ENCODE measurements at places on chromosomes 16 and 17.

GRCh38 chr17:67511012-67511411, 133.9 kb downstream of the PITPNC1 start:
- peak; percentile 47 for DNase-seq

- DNase-seq = no peak
Measured at GRCh38 chr17:40035162-40035559, 19.0 kb downstream of the MED24 start.

DNA sequence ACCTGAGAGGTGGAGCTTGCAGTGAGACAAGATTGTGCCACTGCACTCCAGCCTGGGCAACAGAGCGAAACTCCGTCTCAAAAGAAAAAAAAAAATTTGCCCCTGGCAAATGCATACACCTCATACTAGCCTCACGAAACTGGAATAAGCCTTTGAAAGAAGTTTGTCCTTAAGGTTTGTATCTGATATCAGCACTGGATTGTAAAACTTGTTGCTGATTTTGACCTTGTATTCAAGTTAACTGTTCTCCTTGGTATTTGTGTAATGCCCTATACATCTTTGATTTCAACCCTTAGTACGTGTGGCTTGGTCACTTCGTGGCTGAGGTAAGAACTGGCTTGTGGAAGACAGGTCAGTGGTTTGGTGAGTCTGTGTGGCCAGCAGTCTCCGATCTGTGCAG, 6.2 kb upstream of the FLCN start:
- no peak for DNase-seq

- DNase-seq = no peak
Measured at GRCh38 chr16:85522842-85523601, 90.1 kb upstream of the GSE1 start.

GRCh38 chr17:57266902-57267311, 10.6 kb downstream of the MSI2 start:
- DNase-seq = no peak

GRCh38 chr16:31135535-31136286, at the start of gene PRSS8:
Gene PRSS8 (minus strand): TSS chr16:31135727. CDS start chr16:31135498, 229 bp downstream.
- DNase-seq = peak; percentile 30

GRCh38 chr17:5419959-5420653, at the start of gene RPAIN:
Gene RPAIN (plus strand): TSS chr17:5420182. CDS start chr17:5420211, 29 bp downstream.
- DNase-seq = peak; percentile 73

All from NCI-H2029 treated with DMSO at 0.1 percent for 48 hours (cell line).